ENCODE measurements at places on chromosomes 13 and 19.

- no peak for DNase-seq
Observed at GRCh38 chr13:93116809-93117208, 109.8 kb upstream of the GPC6 start.

GRCh38 chr19:14103310-14103709, 12.8 kb upstream of the SAMD1 start:
- DNase-seq = no peak

- no peak for DNase-seq
Observed at GRCh38 chr19:28905996-28906395, 307.0 kb downstream of the UQCRFS1 start.

DNA sequence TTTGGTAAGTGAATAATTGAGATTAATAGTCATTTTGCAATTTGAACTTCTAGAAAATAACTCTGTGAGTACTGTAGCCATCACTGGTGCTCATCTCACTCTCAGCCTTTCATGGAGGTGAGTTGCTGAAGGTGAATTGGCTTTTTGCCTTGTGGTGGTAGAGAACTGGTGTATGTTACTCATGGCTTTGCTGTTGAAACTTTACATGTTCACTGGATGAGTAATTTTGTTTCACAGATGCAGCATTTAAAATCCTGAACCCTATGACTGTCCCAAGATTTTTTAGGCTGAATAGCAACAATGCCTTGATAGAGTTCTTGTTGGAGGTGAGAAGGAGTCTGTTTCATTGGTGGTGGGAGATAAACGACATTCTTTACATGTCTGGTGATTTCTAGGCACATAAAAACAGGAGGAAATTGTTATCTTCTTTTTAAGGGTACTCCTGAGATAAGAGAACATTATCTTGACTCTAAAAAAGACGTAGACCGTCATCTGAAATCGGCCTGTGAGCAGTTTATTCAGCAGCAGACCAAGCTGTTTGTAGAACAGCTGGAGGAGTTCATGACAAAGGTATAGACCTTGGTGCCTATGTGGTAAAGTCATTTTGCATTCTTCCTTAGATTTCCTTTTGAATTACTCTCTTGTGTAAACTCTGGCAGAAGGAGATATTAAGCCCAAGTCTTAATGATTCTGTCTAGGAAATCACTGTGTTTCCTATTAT, 53.9 kb downstream of the COG3 start:
- DNase-seq = no peak

DNA sequence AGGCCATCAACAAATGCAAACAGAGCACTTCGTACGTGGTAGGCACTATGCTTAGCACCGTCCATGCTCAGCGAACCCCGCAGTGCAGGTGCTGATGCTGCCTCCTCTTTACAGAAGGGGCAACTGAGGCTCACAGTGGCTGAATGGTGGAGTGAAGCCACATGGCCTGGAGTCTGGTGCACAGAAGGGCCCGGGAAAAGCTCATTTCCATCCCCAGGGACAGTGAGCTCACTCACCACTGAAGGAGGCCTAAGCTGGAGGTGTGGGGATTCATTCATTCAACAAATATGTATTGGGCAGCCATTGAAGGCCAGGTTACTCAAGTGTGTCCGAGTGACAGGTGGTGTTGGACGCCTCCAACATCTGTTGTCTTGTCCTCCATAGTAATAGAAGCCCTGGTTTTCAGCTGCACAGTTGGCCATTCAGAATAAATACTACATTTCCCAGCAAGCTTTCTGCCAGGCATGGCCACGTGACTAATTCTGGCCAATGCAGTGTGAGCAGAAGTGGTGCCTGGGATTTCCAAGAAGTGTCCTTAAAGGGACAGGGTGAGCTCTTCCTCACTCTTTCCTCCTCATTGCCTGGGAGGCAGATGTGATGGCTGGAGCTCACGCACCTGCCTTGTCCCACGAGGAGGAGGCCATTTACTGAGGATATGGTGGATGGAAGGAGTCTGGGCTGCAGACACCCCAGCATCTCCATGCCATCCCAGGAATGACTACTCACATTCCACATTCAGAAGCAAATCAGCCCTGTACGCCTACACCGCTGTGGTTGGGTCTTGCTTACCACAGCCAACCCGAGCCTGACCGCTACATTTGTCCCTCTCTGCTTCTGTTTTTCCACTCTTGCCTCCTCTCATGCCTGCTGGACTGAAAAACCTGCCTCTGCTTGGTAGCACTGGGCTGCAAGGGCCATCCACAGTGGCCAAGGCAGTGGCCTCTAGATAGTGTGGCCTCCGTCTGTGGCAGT, 2.3 kb upstream of the ZNRF4 start:
- no peak for DNase-seq

DNA sequence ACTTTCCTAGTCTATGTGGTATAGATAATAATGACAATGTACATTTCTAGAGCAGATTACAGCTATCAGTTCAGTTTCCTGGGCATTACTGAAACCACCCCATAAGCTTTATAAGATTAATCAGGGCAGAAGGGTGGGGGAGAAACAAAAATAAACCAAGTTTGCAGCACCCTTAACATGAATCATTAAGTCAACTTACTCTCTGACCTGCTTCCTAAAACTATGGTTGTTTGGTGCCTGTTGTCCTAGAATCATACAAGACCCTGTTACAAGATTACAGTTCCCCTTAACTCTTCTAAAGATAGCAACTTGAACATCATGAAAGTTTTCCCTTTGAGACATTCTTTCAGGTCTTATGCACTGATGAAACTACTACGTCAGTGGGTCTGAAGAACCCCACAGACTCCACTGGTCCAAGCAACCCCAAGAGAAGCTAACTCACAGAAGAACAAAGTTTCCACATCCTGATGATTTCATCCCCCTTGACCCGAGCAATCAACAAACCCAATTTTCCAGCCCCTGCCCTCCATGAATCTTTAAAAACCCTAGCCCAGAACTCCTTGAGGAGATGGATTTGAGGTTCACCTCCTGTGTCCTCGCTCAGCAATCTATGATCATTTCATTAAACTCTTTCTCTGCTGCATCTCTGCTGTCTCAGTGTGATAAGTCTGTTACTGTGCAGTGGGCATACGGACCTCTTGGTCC, 336.5 kb downstream of the FOXO1 start:
- DNase-seq = no peak

DNA sequence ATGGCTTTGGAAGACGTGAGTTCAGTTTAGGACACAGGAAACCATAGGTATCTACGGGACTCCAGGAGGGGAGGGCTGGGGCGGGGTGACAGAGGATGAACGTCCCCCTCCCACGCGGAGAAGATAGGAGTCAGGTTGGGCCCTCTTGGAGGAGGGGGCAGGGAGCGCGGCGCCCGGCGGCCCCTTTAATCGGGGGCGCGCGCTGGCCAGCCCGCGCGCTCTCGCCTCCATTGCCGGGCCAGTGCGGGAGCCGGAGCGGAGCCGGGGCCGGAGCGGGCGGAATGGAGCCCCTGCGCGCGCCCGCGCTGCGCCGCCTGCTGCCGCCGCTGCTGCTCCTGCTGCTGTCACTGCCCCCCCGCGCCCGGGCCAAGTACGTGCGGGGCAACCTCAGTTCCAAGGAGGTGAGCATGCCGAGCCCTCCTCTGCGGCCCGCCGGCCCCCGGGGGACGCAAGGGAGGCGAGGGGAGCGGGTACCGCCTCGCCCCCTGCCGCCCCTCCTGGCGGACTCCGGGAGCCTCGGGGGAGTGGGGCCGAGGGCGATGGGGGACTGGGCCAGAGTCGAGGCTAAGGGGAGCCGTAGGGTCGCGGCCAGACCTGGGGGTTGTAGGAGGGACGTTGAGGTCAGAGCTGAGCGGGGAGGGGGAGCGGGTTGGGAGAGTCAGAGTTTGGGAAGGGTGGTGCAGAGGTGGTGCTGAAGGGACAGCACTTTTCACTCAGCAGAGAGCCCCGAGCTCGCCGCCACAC, at the start of gene TMEM145:
TMEM145 (plus strand) TSS at position 214 of the 744 bp plus-strand sequence; CDS start at position 282, 68 bp downstream.
- DNase-seq = peak; percentile 53

DNA sequence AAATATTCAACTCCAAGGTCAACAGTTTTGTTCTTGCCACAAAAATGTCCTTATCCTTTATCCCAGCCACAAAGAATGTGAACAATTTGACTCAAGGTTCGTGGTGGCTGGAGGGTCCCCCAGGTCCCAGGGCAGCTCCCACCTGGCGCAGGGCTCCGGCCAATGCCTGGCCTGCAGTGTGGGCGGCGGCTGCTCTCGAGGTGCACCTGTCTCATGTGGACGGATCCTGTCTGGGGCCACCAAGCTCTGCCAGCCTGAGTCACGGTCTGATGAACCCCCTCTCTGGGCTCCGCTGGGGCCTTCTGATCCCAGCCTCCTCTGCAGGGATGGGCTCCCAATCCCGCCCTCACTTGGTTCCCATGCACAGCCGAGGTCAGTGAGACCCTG, 49.4 kb downstream of the GAS6 start:
- no peak for DNase-seq

GRCh38 chr19:35793381-35794165, 18.2 kb downstream of the ARHGAP33 start:
- DNase-seq = no peak

DNA sequence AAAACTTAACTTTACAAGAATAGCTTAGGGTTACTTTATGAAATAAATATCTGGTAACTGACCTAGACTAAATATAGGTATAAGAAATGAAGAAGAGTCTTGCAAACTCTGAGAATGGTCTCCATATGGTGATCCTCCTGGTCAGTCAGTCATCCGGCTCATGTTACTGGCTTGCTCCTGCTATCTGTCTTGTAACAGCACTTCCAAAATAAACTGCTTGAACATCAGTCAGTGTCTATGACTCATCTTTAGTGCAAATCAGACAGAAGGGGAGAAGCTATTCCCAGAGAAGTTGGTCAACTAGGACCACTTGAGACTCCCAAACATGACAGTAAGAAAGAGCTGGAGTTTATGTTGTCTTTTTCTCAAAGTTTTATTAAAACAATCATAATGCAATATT, 1550.9 kb downstream of the PCDH9 start:
- no peak for DNase-seq

DNA sequence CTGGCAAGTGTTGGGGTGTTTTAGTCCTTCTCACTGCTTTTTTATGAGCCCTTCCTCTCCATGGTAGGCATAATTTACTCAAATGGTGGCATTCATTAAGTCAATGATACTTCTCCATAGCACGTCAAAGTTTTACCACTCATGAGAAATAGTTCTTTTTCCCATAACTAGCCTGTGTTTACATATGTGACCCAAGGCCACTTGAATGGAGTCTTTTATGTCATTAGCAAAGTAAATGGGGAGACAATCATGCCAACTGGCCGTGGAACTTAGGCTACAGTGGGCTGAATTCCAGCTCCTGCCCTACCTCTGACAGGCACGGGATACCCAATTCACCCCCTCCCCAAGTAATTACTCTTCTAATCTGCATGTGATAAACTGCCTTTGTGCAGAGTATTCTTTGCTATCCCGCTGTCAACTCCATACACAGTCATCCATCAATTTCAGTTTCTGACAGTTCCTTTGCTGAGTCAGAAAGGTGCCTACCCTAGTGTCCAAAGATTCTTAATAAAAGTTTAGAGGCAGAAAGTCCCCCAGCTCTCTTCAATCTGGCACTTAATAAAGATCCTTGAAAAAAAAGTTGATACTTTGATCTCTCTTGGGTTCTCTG, 16.9 kb downstream of the PROSER1 start:
- DNase-seq = peak; percentile 8

DNA sequence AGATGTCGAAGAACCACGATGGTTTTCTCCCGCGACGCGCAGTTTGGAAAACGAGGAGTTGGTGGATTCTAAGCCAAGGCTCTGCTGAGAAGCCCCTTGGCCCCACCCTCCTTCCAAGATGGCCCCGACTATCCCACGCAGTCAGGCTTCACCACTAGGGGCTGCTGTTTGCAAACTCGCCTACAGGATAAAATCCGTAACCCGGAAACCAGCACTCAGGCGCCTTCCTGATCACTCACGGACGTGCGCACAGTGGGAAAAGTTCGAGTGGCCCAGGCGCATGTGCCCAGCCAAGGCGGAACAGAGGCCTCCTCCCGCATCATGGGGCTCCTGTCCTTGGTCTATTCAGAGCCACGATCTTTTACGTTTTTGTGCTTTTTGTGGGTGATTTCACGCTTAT, 19.2 kb upstream of the UQCR11 start:
- DNase-seq = no peak

- no peak for DNase-seq
Observed at GRCh38 chr13:102878481-102878880, 32.6 kb downstream of the ERCC5 start.

- DNase-seq = peak; percentile 74
Observed at GRCh38 chr19:48815870-48816501, 5.2 kb upstream of the BCAT2 start.

- DNase-seq = no peak
Observed at GRCh38 chr19:50507376-50507775, 3.6 kb downstream of the JOSD2 start.

DNA sequence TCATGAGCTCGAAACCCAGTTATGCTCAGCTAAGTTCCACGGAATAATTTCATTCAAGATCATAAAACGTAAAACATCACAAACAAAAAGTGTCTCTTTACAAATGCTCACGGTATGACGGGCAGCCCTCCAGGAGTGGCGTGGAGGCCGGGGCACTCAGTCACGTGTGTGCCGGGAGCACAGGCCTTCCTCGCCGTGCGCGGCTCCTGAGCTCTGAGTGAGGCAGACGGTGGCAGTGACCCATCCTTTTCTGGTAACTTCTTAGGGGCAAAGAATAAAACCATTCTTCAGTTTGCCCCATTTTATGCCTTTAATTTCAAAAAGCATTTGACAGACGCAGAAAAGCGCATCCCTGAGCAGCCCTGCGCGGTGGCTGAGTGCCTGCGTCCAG, 72.8 kb downstream of the ATP11A start:
- no peak for DNase-seq

DNA sequence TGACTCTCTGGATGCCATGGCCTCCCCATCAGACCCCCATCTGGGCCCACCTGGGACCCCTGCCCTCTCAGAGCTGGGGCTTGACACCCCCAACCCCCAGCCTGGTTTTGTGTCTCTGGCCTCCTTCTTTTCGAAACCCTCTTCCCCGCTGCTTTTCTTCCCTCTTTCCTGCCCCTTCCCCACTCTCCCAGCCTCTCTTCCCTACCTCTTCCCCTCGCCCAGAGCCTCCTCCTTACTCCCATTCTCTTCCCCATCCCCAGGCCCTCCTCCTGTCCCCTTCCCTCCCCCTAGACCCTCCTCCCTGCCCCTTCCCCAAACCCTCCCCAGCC, 2.1 kb downstream of the TNFSF9 start:
- DNase-seq = no peak

DNA sequence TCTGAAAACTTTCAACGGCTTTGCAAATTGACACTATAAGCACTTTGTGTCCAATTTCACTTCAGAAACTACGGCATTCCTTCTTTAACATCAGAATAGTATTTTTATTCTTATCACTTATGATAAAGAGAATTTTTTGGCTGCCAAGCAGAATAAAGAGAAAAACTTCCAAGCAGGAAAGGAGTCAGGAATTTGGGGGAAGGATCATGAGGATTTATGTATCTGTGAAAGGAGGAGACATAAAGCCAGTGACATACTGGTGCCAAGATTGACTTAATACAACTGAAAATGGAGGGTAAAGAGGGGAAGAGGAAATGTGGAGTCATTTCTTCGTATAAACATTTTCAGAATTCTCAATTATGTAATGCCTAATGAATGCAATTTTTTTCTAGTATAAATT, 94.7 kb downstream of the RBM26 start:
- no peak for DNase-seq

- DNase-seq = no peak
Observed at GRCh38 chr19:38917516-38917915, 5.5 kb upstream of the CCER2 start.
